ENCODE measurements at places on chromosomes 1 and 21.

DNA sequence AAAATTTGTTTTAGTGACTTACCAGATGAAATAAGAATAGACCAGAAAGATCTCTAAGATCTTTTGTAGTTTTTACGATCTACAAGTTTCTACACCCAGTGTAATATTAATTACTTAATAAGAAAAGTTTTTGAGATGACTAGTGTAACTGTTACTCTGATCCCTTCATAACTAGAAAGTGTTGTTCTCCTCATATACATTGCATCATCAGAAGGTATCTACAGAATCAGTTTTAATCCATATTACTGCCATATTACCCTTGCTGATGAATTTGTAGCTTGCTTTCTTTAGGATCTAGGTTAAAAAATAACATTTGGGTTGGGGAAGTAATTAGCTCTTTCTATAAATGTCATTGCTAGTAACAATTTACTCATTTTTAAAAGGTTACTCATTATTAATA, 72.5 kb downstream of the GPR161 start:
- no peak for DNase-seq

GRCh38 chr1:58783090-58783992, 506 bp downstream of the JUN start:
- DNase-seq, result no peak

GRCh38 chr1:209988706-209989105, 50.7 kb downstream of the SYT14 start:
- peak; percentile 25 for DNase-seq

DNA sequence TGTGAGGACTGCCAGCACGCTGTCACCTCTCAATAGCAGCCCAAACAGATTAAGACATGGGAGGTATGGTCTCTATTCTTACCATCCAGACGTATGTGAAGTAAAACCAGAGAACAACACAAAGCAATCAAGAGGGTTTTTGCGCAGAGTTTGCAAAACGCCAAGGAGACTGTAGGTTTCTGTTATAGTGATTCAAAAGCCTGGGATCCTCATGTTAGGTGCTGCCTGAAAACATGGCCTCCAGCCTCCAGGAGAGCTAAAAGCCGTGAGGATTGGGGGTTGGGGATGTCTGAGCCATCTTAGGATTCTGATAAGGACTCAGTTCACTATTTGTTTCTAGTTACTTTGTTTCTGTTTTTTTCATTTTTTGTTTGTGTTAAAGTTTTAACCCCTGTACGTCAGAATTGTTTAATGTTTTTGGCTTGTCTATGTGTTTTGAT, 4.2 kb upstream of the CCT8 start:
- no peak for DNase-seq

GRCh38 chr1:225914391-225914790, 9.7 kb downstream of the PYCR2 start:
- DNase-seq, result no peak

DNA sequence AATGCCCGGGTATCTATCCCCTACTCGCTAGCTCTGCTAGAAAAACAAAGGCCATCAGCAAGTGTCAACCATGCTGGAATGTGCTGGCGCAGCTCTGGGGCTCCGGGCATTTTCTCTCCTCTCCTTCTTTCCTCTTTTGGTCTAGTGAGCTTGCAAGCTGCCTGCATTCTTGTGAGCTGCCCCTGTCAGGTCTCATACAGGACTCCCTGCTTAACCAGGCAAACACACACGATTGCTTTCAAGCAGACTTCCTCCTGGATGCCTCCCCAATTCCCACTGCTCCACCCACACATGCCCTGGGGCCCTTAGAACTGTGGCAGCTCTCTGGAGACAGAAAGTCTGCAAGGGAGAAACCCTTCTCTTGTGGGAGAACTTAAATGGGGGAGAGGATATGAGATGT, 35.7 kb upstream of the SUCO start:
- no peak for DNase-seq

GRCh38 chr1:244205171-244205570, 154.1 kb downstream of the ZBTB18 start:
- no peak for DNase-seq

DNA sequence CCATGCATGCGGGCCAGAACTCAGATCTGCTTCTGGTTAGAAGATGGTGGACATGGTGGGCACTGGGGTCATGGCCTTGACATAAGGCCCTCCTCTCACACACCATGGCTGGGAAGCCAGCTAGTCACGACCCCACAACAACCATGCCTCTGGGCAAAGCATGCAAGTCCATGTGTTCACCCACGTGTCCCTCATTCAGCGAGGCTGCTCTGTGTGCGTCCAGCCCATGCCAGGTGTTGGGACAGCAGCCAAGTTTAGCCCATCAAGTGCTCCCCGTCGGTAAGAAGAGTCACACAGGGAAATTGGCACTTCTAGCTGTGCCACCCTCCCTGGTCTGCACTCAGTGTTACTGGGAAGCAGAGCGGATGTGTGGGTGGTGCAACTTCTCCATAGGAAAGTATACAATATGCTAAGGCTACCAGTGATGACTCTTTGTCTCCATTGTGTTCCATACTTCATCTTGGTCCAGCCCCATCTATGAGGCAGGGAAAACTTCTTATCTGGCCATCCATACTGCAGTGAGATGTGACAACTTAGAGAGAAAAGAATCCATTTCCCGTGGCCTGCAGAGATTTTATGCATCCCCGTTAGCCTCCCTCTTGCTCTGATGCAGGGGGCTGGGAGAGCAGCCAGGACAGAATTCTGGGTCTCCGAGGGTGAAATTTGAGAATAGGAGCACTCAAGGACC, 198.0 kb downstream of the GRIK3 start:
- DNase-seq, result no peak

DNA sequence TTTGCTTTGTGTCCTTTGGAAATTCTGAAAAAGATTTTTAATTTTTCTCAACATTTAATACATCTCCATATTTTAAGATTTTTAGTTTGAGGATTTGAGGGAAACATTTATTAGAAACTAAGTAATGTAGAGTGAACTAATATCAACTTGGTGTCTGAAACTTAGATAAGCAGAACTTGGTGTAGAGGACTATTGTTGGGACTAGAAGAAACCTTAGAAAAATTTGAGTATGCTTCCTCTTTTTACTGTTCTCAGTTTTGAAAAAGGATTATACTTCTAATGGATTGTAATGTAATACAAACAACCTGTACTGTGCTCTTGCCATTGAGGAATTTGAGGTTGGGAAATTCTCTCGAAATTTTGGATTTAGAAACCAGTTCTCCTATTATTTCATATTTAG, 2.4 kb downstream of the FNBP1L start:
- DNase-seq, result no peak

DNA sequence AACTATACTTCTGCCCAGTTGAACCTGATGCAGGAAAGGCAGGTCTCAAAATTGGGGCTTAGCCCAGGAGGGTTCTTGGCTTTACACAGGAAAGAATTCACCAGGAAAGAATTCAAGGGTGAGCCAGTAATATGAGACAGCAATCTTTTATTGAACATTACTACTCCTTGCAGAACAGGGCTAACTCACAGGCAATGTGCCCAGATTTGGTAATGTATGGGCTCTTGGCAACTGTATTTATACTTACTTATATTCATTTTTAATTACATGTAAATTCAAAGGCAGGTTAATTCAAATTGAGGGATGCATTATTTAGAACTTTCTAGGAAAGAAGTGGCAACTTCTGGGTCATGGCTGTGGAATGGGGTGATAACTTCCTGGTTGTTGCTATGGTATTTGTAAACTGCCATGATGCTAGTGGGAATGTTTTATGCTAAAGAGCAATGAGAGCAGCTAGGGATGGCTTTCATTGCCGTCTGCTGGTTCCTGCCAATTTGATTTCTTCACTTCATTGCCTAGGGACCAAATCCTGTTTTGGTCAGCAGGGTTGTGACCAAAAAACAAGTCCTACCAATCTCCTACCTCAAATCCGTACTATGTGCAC, 107.5 kb downstream of the CHRM3 start:
- DNase-seq, result no peak

- DNase-seq, result no peak
Measured at GRCh38 chr1:215482079-215482478, 85.0 kb upstream of the KCTD3 start.

GRCh38 chr1:226575739-226576378, 27.3 kb downstream of the STUM start:
- no peak for DNase-seq

DNA sequence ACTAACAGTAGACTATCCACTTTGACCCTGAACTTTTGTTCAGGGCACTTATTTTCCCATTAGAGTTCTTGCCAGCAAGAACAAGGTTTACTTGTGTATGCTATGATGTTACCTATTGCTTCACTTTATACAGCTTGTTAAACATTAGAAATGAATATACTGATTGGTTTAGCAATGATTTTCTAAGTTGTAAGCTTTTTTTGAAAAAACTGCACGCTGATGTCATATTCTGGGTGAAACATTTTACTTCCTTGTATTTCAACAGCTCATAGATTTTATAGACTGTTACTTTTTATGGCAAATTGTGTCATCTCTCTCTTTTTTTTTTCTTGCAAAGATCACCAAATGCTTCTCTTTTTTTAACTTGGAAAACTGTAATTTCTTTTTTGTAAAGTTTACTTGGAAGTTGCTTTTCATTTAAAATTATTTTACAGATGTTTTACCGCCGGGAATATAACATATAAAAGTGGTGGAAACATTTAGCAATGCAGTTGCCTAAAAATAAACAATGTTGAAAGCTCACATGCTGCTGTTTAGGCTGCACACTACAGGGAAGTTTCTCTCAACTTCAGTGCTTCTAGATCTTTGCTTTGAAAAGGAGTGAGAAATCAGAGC, 215.3 kb upstream of the NFIA start:
- no peak for DNase-seq

GRCh38 chr1:234926264-234926558, 202.4 kb downstream of the TOMM20 start:
- no peak for DNase-seq

DNA sequence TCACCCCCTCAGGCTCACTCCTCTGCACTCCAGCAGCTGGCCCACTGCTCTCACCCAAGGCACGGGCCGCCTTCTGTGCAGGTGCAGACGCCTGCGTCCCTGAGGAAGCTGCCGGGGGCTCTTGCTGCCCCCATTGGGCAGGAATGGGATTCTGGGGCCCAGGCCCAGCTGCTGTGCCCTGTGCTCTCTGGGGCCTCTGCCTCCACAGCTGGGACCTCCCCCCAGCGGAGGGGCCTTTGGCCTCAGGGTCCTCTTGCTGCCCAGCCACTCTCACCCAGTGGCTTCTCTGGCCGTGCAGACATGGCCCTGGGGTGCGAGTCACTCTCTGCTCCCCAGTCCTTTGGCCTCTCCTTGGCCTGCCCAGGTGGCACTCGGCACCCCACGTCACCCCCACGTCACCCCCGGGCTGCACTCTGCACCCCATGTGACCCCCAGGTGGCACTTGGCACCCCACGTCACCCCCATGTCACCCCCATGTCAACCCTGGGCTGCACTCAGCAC, 19.1 kb upstream of the LRRC3 start:
- DNase-seq, result no peak

GRCh38 chr21:33414068-33414467, 10.9 kb downstream of the IFNGR2 start:
- no peak for DNase-seq

- DNase-seq, result no peak
Measured at GRCh38 chr1:165342587-165342986, 13.9 kb downstream of the LMX1A start.

DNA sequence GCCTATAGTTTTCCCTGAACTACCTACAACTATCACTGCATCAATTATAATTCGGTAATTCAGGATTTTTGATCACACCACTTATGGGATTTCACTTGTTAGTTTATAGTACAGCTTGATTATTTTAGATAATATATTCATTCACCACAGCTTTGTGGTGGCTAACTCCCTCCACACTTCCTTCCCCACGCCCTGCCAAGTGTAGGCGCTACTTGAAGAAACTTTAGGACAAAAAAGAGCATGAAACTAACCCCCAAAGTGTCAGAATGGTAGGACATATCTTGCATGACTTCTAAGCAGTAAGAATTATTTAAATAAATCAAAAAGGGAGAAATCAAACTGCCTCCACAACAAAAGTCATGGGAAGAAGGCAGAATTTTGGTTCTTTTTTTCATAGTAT, 70.1 kb downstream of the LHX9 start:
- no peak for DNase-seq

DNA sequence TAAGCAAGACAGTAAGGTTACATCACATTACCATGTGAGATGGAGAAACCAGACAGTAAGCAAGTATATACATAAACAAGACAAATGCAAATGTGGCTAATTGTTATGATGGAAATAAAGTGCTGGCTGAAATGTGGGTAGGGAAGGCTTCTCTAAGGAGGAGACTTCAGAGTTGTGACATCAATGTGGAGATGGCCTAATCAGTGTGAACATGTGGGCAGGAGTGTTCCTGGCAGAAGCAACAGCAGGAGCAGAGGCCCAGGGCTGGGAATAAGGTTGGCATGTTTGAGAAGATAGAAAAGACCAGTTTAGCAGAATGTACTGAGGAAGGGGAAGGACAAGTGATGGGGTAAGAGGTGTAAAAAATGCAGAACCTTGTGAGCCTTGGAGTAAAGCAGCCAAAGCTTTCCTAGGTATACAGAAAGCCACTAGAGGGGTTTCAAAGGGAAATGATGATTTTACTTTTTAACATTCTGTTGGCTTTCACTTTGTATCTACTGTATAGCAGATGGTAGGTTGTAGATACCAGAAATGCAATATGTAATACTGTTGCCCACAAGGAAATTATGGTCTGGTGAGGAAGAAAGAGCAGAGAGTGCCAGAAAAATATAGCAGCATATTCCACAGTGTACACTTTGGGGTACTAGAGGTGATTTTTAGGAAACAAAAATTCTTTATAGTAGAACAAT, 197.4 kb downstream of the FGGY start:
- no peak for DNase-seq

DNA sequence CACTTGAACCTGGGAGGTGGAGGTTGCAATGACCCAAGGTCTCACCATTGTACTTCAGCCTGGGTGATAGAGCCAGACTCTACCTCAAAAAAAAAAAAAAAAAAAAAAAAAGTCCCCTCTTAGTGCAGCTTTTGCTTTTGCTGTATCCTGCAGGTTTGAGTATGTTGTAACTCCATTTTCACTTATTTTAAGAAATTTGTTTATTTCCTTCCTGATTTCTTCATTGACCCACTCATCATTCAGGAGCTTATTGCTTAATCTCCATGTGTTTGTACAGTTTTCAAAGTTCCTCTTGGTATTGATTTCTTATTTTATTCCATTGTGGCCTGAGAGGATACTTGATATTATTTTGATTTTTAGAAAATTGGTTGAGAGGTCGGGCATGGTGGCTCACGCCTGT, 50.9 kb upstream of the AK4 start:
- DNase-seq, result no peak

GRCh38 chr1:30779294-30780071, 21.9 kb upstream of the LAPTM5 start:
- no peak for DNase-seq

DNA sequence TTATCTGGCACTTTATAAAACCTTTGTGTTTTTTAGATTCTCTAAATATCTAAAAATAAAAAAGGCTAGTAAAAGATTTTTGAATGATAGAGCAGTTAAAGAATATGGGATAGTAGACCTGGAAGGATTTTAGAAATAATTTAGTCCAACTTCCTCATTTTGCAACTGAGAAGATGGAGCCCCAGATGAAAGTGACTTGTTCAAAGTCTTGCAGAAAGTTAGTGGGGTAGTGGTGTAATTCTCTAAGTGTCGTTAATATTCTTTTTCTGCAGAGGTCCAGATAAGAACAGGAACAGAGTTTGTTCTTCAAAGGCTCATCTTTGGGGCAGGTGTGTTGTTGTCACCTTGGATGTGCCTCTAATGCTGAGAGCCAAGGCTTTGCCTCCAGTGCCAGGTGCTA, 159.5 kb downstream of the DISC1 start:
- no peak for DNase-seq

GRCh38 chr1:230463760-230464159, 37.6 kb upstream of the PGBD5 start:
- no peak for DNase-seq

- DNase-seq, result no peak
Measured at GRCh38 chr1:57712846-57713245, 289.0 kb upstream of the DAB1 start.

GRCh38 chr1:107499139-107499744, 358.4 kb downstream of the NTNG1 start:
- DNase-seq, result no peak
